ENCODE measurements at places on chromosomes 12 and 14.

GRCh38 chr12:113655919-113656318 is 184.2 kb upstream of the LHX5 start:
- DNase-seq: no peak

DNA sequence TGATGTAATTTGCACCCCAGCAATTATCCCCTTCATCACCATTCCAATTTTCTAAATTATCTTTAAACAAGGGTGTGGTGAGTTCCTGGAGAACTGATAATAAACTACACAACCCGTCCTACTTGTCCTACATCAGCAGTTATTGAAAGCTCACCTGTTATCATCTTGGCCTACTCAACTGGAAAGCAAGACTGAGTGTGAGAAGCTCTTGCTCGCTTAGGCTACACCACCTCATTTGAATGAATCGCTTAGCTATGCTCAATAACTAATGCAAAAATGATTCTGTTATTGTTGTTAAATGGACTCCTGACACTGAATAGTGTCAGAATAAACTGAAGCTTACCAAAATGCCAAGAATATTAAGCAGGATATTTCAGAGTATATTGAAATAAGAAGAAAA is 115.4 kb upstream of the BTG1 start:
- DNase-seq: no peak

GRCh38 chr14:64232095-64232838 is 61.9 kb downstream of the ESR2 start:
- peak; percentile 86 for DNase-seq

- DNase-seq: no peak
These were observed 38.0 kb upstream of the PPFIA2 start for GRCh38 chr12:81797100-81797499.

GRCh38 chr14:63991833-63992232 is 139.0 kb downstream of the SYNE2 start:
- no peak for DNase-seq

DNA sequence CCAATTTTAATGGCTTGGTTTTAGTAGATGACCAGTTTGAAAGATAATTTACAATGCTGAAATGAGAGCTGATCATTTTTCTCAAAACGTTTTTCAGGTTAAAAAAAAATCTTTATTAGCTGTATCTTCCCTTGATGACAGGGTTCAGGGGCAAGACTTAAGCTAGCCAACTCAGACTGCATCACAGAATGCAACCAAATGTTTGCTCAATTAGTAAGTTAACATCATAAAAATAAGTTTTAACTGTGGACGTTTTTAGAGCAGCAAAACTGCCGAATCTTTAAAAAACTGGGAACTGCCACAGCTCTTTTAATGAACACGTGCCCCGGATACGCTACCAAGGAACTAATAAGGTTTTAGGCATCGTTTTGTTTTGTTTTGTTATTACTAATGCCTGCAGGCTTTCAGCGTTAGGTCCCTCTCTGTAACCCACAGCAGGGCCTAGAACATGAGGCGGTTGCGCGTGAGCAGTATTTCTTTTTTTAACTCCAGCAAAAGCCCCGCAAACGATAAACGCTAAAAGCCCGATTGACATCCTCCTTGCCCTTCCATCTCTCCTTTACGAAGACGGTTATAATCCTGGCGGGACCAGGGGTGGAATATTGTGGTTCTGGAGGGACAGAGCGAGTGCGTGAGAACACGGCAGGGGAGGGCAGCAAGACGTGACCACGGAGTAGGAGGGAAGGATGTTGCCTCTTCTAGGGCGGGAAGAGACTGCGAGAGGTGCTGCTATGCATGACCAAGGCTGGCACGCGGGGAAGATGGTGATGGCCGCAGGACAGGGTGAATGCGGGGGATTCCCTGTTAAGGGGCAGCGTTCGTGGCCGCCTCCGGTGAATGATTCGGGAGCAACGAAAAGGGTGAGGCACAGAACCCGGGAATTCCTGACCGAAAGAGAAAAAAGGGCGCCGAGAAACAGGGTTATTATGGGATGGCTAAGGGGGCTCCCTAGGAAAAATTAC is 652 bp downstream of the SUPT16H start:
- peak; percentile 51 for DNase-seq

DNA sequence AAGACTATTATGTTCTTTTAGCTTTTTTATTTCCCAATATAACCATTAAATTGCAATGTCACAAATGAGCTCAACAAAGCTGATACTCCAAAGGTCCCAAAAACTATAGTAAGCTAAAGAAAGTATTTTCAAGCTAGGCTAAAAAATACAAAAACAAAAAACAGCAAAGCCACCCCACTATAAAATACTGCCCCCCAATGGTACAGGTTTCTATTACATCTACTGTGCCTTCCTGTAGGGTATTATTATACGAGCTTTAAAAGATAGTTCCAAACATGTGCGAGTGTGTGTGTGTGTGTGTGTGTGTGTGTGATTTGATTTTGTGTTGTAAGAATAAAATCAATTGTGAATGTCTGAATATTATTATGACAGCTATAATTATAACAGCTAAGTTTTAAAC is 1.1 kb downstream of the IFNG start:
- DNase-seq: no peak

DNA sequence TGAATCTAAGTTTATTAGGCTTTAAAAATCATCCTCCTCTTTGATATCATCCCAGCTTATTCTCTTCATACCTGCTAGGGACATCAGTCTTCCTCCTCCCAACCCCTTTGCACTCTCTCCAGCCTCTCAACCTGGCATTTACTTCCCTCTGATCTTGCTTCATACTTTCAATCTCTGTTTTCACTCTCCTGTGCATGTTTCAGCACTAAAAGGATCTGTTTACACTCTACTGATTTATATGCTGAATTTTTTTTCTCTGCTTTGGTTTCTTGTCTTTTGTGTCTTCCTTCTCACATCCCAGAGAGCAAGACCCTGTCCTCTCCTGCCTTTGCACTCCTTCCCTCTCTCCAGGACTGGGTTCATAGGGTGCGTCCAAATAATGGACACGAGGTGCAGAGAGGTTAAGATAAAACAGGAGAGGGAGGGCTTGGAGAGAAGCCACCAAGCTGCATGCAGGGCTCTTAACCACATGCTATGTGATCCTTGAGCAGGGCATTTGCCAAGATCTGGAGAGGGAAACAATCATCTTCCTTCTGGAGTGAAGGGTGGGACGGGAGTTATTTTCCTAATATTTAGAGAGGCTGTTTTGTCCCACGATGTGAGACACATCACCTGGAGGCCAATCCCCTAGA is 3.0 kb upstream of the CISTR start:
- DNase-seq: no peak

GRCh38 chr14:106556665-106557289 is 1030.4 kb downstream of the TMEM121 start:
- no peak for DNase-seq

DNA sequence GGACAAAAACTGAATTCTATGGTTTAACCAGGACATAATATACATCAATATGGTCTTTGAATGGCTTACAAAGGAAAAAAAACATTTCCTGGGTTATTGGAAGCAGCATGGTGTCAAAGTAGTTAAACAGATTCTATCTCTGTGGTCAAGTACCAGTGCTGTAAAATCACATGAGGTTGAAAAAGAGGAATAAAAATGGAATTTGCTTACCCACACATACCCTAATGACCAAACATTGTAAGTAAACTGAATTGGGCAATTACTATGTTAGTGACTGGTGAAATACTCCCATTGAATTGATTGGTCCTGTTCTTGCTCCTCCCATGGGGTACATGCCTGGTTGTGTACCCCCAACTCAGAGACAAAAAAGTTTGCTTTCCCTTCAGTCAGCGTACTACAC is 19.6 kb downstream of the IFNG start:
- no peak for DNase-seq

- no peak for DNase-seq
These were observed 41.8 kb upstream of the SNX6 start for GRCh38 chr14:34671716-34672115.
